ENCODE measurements at places on chromosomes 3 and 15. TPM values are rescaled to one million over a fixed set of nuclear protein-coding genes. Genes with fewer than 3 reads are reported as not detected.

GRCh38 chr3:58569287-58570001, 7.7 kb downstream of the FAM107A start:
- H3K4me1 ChIP-seq, result peaks cover 7% of the 10 kb centered on the region
- DNase-seq, result no peak
- H3K4me3 ChIP-seq, result no peak overlapping the region
- peaks cover 11% of the 10 kb centered on the region for H3K27me3 ChIP-seq

- H3K36me3 ChIP-seq, result no peaks in the 10 kb centered on the region
- H3K27me3 ChIP-seq, result no peaks in the 10 kb centered on the region
- H3K27ac ChIP-seq, result no peak overlapping the region
- H3K4me1 ChIP-seq, result no peaks in the 10 kb centered on the region
Observed at GRCh38 chr3:69695443-69695842, 43.8 kb upstream of the MITF start.

DNA sequence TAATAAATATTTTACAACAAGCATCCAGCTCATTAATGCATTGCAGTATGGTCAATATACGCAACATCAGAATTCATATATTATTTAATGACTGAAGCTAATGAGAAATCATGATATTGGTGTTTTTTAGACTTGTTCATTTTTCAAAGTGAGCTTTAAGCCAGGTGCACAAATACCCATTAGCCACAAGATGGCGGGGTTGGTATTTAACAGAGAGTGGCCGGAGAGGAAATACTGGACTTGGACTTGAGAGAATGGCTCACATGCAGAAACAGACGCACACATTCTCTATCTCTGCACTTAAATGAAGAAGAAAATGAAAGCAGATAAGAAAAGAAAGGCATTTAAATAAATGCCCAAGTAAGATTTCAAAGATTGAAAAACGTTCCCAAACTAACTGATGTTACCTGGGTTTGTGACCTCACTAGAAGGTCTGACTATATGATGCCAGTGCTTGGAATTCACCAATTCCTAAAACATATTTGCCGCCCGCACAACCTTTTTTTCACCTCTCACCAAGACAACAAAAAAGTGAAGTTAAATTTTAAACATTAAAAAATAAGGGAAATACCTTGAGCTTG, 21.2 kb upstream of the CRBN start:
- H3K27me3 ChIP-seq, result no peaks in the 10 kb centered on the region
- peaks cover 19% of the 10 kb centered on the region for H3K4me1 ChIP-seq
- peak; percentile 72 for DNase-seq
- H3K4me3 ChIP-seq, result peak overlapping the region; percentile 54

GRCh38 chr15:40459391-40460015, 11.3 kb upstream of the CHST14 start:
- no peaks in the 10 kb centered on the region for H3K36me3 ChIP-seq
- H3K4me3 ChIP-seq, result no peak overlapping the region
- no peaks in the 10 kb centered on the region for H3K27me3 ChIP-seq
- peaks cover 19% of the 10 kb centered on the region for H3K4me1 ChIP-seq
- no peak for DNase-seq

GRCh38 chr15:47376190-47376589, 341.1 kb upstream of the SEMA6D start:
- H3K4me1 ChIP-seq, result no peaks in the 10 kb centered on the region
- DNase-seq, result no peak
- no peaks in the 10 kb centered on the region for H3K36me3 ChIP-seq
- no peaks in the 10 kb centered on the region for H3K27me3 ChIP-seq
- H3K4me3 ChIP-seq, result no peak overlapping the region

DNA sequence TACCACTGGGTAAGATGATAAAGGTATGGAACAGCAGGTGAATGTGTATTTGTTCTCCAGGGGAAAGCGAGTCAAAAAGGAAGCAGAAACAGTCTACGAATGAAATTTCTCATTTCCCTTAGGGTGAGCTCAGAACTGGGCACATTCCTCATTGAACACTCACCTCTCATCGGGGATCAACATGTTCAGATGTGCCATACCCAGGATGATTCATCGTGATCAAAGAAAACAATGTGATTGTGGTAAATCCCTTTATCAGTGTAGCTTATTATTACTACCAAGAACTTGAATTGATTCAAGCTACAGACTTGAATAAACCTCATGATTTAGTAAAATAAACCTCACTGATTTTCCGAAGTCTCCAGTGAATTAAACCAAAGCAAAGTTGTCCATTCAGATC, 72.1 kb downstream of the GJD2 start:
- H3K4me3 ChIP-seq, result no peak overlapping the region
- no peak for DNase-seq
- no peak overlapping the region for H3K27ac ChIP-seq

DNA sequence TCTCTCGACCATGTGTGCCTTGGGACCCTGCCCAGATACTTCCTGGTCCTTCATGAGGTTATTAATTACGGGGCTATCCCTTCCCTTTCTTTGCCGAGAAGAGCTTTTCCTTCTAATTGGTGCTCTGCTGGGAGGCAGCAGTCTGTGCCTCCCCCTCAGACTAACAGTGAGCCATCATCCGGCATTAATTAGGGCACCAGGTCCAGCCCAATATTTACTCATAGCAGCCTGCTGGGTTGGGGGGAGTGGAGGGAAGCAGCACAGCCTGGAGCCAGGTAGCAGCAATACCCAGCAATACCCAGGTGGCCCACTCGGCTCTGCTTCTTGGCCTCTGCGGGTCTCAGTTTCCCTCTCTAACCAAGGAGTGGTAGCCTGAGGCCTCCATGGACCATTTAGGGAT, 20.1 kb downstream of the CACNA2D2 start:
- no peak for DNase-seq
- no peaks in the 10 kb centered on the region for H3K27me3 ChIP-seq
- peaks cover 25% of the 10 kb centered on the region for H3K4me1 ChIP-seq
- H3K4me3 ChIP-seq, result no peak overlapping the region
- no peaks in the 10 kb centered on the region for H3K36me3 ChIP-seq
- no peak overlapping the region for H3K27ac ChIP-seq

DNA sequence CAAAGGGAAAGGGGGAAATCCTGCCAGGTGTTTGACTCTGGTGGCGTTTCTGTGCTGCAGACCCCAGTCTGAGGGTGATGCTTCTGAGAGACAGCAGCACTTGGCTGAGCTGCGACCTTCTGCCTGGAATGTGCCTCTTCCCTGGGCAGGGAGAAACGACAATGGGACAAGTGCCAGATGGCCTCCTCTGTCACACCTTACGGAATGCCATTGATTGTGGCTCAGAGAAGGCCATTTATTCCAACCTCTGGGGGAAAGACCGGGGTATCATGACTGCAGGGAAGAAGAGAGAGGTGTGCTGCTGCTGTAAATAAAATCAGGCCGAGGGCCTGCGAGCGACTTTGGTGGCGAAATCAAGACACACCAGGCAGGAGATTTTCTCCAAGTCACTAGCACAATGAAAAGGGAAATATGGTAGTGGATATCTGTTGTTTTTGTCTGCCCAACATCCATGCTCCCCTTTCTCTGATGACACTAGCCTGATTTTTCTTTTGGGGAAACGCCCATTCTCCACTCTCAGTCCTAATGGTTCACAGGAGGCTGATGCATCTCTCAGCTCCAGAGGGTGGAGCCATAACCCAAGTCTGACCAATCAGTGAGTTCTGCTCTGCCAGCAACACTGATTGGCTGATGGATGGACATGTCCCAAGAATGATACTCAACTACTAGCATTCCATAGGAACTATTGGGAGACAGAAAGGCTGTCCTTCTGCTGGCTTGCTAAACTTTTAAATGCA, 336.1 kb downstream of the FOXP1 start:
- no peak overlapping the region for H3K27ac ChIP-seq
- no peak overlapping the region for H3K4me3 ChIP-seq
- no peak for DNase-seq
- no peaks in the 10 kb centered on the region for H3K4me1 ChIP-seq
- H3K27me3 ChIP-seq, result no peaks in the 10 kb centered on the region

- H3K4me3 ChIP-seq, result no peak overlapping the region
- no peak for DNase-seq
- H3K4me1 ChIP-seq, result peaks cover 6% of the 10 kb centered on the region
Observed at GRCh38 chr3:9710174-9710739, 6.6 kb downstream of the CPNE9 start.

- H3K4me1 ChIP-seq, result peaks cover 37% of the 10 kb centered on the region
- DNase-seq, result no peak
- no peaks in the 10 kb centered on the region for H3K36me3 ChIP-seq
- H3K27me3 ChIP-seq, result no peaks in the 10 kb centered on the region
- H3K27ac ChIP-seq, result peak overlapping the region; percentile 84
- H3K4me3 ChIP-seq, result peak overlapping the region; percentile 81
Observed at GRCh38 chr15:63938486-63939061, 104.8 kb upstream of the HERC1 start.

Gene ITGA11
- 0.17 TPM for total RNA-seq

Gene GATA2
- total RNA-seq, result 72.7 TPM

Gene ACKR2
- 2.3 TPM for total RNA-seq

Gene RBP2
- not detected for total RNA-seq
